Activated CD4-positive, alpha-beta T cell treated with anti-CD3 and anti-CD28 coated beads, Interleukin-2, amount 50 U/mL, for 4 hours (primary cell): ENCODE measurements at places on chromosomes 6 and 20.

DNA sequence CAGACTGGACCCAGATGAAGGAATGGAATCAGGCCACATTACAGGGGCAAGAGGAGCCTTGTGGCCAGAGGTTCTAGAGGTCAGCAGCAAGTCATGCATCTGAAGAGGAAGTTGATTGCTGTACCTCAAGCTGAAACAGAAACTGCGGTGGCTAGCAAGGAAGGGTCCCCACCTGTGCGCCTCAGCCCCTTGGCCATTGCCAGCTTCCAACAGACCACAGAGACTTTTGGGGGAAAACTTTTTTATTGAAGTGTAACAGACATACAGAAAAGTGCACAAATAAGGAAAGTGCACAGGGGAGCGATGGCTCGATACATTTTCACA, 26.8 kb upstream of the SLC9A8 start:
- no peak for DNase-seq

DNA sequence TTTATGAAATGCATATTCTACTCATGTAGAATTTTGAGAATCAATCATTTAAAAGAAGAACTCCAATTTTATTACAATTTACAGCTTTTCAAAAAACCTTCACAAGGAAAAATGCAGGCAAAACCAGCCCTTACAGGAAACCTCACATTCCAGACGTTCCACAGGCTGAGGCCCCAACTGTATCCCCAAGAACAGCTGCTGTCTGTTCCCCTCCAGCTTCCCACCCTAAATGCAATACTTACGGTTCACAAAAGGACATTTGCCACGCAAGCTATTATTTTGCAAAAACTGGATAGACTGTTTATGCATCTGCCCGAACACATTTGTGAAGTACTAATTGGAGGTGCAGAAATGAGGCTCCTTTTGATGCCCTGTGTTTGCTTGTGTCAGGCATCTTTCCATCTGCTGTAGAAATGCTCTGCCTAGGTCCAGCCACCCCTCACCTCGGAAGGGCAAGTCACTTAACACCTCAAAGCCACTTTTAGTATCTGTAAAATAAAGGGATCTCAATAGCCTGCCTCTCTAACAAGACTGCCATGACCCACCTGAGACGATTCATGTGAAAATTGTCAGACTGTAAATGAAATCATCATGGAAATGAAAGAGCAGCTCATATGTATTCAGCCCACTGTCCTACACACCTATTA, 26.5 kb downstream of the PDE10A start:
- DNase-seq = no peak

GRCh38 chr6:130617658-130618057, 209.5 kb upstream of the SMLR1 start:
- DNase-seq = no peak

DNA sequence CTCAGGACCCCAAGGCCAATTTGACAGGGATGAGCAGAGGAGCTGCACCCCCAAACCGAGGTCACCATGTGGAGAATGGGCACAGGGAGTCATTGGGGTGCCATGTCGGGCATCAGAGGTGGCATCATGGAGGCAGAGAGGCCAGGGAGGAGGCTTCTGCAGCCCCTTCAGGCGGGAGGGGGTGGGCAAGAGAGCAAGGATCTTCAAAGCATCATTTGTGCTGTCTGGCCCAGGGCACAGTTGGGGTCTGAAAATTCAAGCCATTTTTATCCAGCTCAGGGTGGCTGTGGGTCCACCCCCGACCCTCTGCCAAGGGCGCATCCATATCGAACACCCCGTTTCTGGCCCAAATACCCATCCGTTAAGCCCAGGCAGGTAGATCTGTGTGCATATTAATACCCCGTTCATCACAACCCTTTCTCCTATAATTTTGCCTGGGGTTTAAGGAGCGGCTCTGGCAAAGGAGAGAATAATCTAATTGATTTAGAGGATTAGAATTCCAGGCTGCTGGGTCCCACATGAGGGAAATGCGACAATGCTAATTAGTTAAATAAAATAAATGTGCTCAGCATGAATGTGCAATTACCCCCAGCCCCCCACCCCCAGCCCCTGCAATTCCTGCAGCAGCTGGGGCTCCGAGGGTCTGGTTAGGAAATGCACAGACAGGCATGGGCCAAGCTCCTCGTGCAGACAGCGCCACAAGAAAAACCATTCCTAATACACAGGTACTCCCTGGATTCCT, 31.9 kb downstream of the VSTM2L start:
- no peak for DNase-seq

GRCh38 chr6:102229271-102229670, 835.8 kb downstream of the GRIK2 start:
- no peak for DNase-seq

DNA sequence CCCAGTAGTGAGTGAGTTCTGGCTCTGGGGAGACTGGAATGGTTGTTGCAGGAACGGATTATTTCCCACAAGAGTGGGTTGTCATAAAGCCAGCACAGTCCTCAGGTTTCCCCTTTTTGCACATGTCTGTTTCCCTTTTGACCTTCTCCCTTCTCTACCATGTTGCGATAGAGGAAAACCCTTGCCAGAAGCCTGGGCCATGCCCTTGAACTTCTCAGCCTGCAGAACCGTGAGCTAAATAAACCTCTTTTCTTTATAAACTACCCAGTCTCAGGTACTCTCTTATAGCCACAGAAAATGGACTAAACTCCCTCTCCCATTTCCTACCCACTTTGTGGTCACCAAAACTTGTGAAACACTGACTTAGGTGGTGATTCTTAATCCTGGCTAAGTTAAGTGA, 7.2 kb upstream of the PPP1R16B start:
- no peak for DNase-seq

DNA sequence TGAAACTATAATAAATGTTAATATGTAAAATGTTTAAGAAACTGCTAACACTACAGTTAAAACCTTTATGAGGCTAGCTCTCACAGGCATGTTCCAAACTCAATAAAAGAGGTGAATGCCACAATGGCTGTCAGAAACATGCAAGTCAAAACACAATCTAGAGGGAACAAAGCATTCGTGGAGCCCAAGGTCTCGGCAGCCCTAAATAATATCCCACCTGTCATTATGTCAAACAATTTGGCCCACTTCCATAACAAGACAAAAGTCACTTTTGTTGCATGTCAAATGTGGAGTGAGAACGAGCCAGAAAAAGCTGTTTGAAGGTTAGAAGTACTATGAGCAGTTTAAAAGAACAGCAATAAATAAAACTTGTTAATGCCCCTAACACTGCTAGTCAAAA, 181.9 kb downstream of the GMDS start:
- DNase-seq = no peak

- DNase-seq = peak; percentile 62
Measured at GRCh38 chr6:99588618-99589289, 17.9 kb upstream of the PRDM13 start.

GRCh38 chr6:27183060-27183832, 64.3 kb upstream of the PRSS16 start:
- DNase-seq = no peak

GRCh38 chr6:83258517-83258916, 65.4 kb downstream of the RWDD2A start:
- DNase-seq = no peak

- DNase-seq = no peak
Measured at GRCh38 chr6:33841070-33841469, 37.3 kb upstream of the MLN start.

- DNase-seq = no peak
Measured at GRCh38 chr6:152701081-152701862, 3.6 kb downstream of the MYCT1 start.

DNA sequence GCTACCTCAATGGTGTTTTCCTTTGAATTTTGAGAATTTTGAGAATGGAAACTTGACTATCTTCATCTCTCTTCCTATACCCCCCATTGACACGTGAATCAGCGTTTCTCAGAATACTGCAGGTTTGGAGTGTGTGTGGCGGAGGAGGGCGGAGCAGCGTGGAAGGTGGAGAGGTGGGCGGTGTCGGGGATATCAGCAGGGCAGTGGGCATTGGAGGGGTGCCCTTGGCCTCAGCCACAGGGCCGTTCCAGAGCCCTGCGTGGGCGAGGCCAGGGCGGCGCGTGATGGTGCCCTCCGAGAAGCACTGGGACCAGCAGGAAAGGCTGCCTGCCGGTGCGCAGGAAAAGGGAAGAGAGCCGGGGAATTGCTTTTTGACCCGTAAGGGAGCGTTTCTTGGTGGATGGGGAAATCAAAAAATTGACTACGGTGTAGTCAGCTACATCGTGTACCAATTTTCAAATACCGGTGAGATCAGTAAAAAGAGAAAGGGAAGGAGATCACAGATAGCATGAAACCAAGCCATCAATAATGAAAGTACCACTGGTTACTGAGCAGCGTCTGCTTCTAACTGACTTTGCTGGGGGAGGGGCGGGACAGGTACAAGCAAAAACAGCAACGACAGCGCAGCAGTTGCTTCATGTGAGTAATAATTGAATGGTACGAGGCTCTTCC, 82.7 kb upstream of the DUSP22 start:
- DNase-seq = peak; percentile 48

- DNase-seq = no peak
Measured at GRCh38 chr6:36928547-36928918, 26.0 kb upstream of the PI16 start.

GRCh38 chr6:125285936-125286335, 15.8 kb downstream of the HDDC2 start:
- DNase-seq = no peak

- DNase-seq = no peak
Measured at GRCh38 chr6:127013865-127014264, 104.6 kb upstream of the RSPO3 start.

DNA sequence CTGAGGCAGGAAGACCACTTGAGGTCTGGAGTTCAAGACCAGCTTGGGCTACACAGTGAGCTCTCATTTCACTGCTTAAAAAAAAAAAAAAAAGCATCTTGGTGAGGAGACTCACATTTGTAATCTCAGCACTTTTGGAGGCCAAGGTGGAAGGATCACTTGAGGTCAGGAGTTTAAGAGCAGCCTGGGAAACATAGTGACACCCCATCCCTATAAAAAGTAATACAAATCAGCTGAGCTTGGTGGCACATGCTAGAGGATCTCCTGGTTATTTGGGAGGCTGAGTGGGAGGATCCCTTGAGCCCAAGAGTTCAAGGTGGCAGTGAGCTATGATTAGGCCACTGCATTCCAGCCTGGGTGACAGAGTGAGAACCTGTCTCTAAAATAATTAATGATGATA, 29.4 kb upstream of the SYNCRIP start:
- no peak for DNase-seq

GRCh38 chr6:108464418-108465097, 96.2 kb upstream of the FOXO3 start:
- DNase-seq = no peak

DNA sequence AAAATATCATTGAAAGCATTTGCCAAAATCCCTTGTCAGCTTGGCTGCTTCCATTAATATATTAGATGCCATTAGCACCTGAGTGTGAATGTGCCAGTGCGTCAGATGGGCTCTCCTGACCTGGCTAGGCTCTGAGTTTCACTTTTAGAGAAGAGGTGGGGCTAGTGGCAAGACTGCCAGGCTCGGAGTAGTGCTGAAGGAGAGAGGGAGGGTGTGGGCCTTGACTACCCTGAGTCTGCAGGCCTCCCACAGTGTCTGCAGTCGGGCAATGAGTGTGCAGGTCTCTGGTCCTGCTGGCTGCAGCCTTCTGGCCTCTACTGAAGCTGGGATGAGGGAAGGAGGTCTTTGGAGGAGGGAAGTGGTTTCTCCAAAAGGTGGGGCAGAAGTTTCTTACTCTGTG, 34.6 kb upstream of the PNPLA1 start:
- DNase-seq = no peak

DNA sequence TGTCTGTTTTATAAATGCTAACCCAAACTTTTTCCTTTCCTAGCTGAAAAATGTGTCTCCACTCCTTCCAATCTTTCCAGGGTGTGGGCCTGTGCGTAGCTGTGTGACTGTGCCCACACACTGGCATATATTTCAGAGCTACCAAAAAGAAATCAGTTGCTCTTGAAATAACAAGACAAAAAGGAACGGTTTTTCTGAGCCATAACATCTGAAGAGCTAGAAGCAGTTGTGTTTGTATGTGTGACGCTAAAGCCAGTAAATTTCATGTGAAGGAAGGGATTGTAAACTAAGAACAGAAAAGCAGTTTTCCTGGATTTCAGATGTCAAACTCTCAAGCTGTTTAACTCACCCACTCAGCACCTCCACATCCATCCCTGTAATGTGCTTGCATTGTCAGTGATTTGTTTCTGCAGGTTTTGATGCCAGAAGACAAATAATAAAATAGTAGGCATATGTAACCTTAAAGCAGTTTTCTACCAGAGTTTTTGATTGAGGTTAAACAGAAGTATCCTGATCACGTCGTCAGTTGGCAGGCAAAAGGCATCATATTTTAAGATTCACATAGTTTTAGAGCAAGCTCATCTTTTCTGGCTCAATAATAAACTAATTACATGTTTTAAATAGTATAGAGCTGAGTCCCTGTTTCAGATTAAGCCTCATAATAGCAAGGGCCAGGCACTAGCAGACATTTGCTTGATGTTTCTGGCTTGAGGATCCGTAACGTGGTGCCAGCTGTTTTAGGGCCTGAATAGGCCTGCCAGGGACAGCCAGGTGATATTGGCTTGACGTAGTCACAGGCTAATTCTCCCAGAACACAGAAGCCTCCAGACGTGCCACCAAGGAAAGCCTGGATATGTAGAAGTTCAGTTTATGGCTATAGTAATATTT, 90.9 kb downstream of the FOXO3 start:
- DNase-seq = no peak

GRCh38 chr6:159126590-159126989, 42.6 kb upstream of the FNDC1 start:
- DNase-seq = no peak

- no peak for DNase-seq
Measured at GRCh38 chr6:153210083-153210482, 79.0 kb upstream of the RGS17 start.

GRCh38 chr6:92117800-92118199, 1301.6 kb downstream of the EPHA7 start:
- DNase-seq = no peak

DNA sequence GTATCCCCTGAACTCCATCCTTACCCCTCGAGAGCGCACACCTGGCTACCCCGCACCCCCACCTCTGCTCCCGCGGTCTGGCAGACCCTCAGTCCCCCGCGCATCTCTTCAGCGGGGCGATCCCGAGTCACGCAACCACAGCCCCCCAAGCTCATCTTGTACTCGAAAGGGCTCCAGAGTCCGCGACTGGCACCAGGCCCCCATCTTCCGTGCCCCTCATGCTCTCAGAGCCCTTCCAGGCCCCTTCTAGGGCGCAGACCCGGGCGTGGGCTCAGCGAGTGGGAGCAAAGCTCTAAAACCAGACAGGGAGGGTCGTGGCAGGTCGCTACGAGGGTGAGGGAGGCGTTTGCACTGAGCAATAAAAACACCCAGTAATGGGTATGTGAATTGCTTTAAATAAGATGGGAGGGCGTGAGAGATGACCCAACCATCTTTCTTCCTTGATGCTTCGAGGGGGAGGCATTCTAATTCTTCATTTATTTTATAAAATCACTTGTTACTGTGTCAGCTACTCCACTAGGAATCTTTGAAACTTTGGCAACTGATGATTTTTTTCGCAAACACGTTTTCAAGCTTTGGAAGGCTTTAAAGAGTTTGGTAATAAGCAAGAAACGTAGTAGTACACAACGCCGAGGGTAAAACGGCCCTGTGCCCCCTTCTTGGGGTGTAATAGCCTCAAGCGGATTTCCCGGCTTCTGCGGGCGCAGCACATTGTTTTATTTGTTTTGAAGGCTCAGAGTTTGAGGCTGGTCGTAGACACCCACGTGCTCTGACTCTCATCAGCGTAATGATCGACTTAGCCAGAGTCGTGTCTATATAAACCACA, 42.6 kb upstream of the SUPT3H start:
- peak; percentile 33 for DNase-seq
